ENCODE measurements at places on chromosomes 5 and 9.
A peak's percentile ranks its signal among the peaks of the same experiment; 100 is the strongest.

DNA sequence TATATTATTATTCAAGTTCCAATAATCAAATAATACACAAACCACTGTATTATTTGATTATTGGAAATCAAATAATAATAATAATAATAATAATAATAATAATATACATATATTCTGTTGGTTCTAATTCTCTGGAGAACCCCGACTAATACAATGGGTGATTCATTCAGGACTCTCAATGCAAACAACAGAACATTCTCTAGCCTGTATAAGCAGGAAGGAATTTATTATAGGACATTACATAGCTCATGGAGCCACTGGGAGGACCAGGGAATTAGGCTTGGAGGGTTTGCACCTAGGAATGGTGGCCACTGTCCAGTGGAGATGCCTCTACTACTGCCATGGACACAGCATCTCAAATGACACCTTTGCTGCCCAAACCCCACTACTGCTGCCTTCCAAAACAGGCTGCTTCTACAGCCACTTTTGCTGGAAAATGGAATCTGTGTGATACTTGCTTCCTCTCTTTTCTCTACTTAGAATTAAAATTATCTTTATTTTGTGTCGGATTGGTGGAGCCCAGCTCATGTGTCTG, 25.9 kb downstream of the PTGS1 start:
- no peak for DNase-seq

GRCh38 chr5:152514827-152515397, 109.8 kb upstream of the NMUR2 start:
- DNase-seq = no peak

DNA sequence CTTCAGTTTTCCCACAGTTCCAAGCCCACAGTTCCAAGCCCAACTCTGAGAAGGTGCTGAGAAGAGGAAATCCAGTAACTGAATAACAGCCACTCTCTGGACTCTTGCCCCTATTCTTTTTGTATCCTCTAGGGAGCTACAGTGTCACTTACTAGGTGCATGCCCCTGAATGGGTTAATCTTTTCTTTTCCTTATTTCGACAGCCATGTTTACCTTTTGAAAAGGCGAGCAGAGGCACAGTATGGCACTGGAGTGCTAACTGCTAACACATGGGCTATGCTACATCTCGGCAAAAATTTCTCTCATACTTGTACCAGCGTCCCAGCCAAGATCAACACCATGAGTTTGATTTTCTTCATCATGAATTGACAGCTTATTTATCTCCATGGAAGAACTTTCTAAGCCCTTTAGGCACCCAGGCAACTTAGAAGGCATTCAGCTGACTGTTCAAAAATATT, 222.6 kb downstream of the EBF1 start:
- DNase-seq = no peak

DNA sequence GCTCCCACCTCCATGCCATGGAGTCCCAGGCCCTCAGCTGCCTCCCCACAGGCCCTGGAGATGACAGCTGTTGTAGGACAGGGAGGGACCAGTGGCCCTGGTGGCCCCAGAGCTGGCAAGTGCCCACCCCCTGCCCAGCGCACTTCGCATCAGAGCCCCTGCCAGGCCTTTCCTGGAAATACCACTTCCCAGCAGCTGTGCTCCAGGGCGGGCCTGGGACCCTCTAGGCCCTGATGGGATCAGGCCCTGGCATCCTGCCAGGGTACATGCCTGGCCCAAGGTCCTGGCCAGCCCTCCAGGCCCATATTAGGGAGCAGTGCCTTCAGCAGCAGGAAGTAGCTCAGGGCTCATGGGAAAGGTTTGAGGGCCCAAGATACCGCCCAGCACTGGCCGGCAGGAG, 2.5 kb downstream of the KCNT1 start:
- DNase-seq = no peak

DNA sequence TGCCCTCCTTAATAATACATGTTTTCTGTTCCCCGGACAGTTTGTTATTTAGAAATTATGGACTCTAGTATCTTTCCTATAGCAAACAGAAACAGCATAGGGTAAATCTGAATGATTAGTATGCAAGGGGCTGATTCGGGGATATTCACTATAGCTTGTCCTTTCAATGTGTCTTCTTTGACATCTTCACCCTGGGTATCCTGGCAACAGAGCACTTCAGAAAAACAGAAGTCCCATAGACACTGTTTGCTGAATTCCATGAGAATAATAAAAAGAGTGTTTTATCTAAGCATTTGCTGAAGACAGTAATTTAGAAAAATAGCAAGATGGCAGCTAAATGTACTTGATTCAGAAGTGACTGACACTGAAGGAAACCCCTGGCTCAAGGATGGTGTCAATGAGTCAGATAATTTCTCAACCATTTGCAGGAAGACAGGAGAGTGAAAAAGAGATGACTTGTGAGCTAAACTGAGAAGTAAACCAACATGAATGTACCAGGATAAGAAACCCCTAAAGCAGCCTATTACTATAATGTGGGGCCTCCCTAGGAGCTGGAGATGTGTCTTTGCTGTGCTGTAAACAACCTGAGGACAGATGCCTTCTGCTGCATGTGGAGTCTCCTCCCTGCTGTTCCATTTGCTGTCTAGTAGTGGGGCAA, 246.2 kb downstream of the MAN2A1 start:
- DNase-seq = no peak

DNA sequence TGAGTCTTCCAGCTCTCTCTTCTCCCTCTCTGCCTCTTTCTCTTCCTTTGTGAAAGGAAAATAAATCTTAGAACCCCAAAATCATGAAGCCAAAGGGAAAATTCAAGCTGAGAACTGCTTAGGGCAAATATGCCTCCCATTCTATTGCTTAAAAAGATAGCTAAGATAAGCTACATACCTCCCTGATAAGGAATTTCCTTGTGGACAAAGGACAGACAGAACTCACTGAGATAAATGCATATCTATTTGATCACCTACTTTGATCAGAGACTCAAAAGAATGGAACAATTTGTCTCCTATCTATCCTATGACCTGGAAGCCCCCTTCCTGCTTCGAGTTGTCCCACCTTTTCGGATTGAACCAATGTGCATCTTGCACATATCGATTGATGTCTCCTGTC, 220.6 kb upstream of the NMUR2 start:
- no peak for DNase-seq

- no peak for DNase-seq
These were observed 8.8 kb upstream of the IGFBPL1 start for GRCh38 chr9:38432922-38433510.

DNA sequence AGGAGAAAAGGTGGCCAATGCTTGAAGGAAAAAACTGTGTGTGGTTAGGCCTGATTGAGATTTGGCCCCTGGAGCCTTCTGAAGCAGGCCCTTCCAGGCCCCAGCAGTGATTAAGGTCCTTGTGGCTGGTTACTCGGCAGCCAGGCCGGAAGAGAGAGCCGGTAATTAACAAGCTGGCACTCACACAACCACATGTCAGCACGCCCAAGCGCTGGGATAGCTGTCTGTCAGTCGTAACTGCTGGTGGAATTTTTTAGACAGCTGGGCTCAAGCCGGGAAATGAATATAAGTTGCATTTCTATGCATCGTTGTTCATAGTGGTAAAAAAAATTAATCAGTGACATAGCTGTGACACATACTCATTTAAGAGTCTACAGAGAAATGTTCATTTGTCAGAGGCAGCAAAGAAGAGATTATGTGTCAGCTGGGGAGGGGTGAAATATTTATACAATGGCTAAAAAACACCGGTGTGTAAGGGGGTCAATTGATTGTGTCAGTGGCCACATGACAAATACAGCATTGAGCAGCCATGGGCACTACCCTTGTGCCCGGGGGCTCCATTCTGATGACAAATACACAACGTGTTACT, 13.7 kb upstream of the ARAP3 start:
- DNase-seq = no peak

DNA sequence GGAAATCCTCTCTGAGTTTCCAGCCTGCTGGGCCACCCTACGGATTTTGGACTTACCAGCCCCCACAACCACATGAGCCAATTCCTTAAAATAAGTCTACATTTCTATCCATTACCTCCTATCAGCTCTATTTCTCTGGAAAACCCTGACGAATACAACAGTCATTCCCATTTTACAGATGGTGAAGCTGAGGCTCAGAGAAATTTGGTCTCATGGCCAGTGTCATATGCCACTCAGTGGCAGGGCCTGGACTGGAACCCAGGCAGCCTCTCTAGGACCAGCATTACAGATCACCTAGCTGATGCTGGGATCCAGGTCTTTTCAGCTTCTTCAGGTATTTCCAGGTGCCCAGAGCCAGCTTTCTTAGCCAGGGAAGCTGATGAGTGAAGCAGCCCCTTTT, 45.0 kb upstream of the SH3PXD2B start:
- DNase-seq = no peak

DNA sequence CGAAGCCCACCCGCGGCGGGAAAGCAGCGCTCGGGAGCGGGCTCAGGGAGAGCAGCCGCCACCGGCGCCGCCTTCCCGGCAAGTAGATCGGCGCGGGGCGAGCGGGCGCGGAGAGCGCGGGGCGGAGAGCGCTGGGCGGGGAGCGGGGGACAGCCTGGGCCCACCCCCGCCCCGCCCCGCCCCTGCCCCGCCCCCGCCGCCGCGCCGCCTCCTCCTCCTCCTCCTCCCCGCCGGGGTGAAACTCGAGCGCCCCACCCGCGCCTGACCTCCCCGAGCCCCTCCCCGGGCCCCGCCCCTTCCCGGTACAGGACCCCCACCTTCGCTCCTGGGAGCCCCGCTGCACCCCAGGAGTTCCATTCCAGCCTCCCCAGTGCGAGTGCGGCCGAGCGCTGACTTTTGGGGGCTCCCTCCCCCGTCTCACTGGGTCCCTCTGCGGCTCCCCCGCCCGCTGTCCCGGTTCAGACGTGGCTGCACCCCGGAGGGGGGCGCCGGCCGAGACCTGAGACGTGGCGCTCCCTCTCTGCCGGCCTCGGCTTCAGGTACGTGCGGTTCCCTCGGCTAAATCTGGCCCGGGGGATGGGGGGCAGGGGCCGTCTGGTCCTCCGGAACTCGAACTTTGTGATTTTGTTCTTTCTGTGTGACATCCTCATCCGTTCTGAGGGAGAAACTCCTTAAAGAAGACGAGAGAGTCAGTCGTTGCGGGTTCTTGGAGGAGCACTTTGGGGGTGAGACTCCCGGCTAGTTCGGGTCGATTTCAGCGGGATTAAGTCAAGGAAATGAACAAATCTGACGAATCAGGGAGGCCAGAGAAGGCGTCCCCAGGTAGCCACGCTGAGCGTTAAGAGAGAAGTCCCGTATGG, at the start of gene SEMA5A:
Gene SEMA5A, minus strand, starts transcription at position 84 of the 860 bp plus-strand sequence. CDS start 166,129 bp downstream, outside the sequence.
- DNase-seq = no peak

DNA sequence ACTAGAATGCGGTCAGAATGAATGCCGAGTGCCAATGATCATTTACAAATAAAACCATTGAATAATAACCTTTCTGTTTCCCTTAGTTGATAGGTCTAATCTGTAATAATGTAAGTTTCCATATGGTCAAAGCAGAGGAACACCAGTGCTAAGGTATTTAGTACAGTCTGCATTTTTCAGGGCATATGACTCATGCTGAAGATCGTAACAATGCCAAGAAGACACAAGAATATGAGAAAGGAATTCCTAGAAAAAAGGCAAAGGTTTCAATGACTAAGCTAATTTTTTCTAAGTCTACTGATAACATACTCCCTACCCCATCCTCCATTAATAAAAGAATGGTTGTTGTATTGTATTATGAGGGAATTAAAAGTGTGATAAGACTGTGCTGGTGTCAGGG, 2.8 kb downstream of the OR1L8 start:
- no peak for DNase-seq

DNA sequence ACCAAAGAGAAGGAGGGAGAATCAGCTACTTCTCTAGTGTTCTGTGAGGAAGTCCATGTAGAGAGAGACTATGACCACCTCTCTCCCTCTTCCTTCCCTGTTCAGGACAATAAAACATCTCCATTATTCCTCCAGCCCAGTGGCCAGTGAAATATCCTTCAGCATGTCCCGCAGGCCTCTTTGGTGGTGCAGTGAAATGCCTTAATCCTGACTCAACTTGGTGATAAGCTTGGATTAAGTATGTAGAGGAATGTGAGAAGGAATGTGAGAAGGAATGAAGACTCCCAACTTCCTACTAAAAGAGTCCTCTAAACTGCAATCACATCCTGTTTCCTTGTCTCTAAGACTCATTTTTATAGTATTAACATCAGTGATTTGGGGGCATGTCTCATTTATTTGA, 167.3 kb downstream of the TRPM3 start:
- no peak for DNase-seq

GRCh38 chr5:59423021-59423420, 470.5 kb downstream of the PDE4D start:
- no peak for DNase-seq

- peak; percentile 23 for DNase-seq
These were observed 42.1 kb downstream of the OTULIN start for GRCh38 chr5:14706615-14707021.

GRCh38 chr9:138075961-138076649, 198.5 kb downstream of the CACNA1B start:
- DNase-seq = no peak

DNA sequence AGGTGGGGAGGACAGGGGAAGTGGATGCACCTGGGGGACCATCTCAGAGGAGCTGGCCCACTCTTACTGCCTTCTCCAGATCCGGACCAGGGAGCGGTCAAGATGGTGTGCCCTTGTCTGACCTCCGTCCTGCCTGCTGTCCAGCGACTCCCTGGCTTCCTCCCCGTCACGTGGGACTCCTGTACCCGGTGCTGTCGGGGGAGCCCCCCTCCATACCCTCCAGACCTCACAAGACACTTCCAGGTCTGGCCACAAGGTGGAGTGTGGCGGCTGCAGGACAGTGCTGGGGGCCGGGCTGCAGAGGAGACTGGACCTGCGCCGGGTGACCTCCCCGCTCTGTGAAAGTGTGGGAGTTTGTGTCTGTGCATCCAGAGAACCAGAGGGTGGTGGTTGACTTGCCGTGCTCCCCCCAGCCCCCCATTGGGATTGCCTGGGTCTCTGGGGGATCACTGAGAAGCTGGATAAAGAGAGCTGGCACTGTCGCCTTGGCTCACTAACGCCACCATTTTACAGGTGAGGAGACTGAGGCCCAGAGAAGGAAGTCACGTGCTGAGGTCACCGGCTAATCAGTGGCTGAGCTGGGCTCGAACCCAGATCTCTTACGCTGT, 1.9 kb upstream of the CRB2 start:
- DNase-seq = no peak

DNA sequence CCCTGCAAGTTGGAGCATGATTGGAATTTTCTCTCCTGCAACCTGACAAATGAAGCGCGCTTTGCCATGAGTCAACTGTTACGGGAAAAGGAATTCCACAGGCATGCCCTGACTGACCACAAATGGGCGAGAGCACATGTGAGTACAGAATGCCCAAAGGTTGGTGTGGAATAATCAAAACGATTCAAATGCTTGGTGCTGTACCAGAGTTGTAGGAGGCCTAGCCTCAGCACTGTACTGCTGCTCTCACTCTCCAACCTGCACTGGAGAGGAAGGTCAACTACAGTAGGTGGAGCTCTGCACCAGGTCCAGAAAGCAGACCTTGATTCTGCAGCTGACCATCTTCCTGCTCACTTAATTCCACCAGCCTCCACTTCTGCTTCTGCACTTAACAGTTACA, 406.9 kb upstream of the ACTBL2 start:
- DNase-seq = no peak

All from activated CD4-positive, CD25-positive, alpha-beta regulatory T cell treated with anti-CD3 and anti-CD28 coated beads, Interleukin-2, amount 50 U/mL, for 16 hours (primary cell).